ENCODE measurements at places on chromosomes 7 and 10.

- DNase-seq, result no peak
Observed at GRCh38 chr10:92122941-92123450, 167.9 kb downstream of the CPEB3 start.

DNA sequence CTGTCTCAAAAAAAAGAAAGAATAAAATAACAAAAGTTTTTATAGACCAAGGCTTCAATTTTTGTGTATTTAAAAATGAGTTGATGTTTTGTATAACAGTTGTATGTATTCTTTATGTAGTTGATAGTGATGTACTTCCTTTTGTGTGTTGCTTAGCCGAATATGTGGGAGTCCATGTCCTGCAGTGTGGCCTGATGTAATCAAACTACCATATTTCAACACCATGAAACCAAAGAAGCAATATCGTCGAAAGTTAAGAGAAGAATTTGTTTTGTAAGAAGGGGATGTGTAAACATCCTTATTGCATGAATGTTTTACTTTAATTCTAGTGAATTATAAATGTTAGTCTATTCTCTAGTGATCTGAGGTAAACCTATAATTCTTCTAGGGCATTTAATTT lies 56.6 kb downstream of the MPLKIP start:
- no peak for DNase-seq

DNA sequence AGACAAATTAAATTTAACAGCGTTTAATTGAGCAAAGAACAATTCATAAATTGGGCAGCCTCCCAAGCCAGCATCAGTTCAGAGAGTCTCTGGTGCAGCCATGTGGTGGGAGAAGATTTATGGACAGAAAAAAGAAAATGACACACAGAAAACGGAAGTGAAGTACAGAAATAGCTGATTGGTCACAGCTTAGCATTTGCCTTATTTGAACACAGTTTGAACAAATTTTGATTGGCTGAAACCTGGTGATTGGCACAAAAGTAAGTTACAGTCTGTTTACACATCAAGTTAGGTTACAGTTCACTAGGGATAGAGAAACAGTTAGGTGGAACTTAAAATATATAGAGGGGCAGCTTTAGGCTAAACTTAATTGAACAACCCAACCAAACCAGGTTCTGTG lies 720.1 kb downstream of the TYW1 start:
- DNase-seq, result no peak

- no peak for DNase-seq
Observed at GRCh38 chr7:30034501-30034900, 6.3 kb downstream of the PLEKHA8 start.

DNA sequence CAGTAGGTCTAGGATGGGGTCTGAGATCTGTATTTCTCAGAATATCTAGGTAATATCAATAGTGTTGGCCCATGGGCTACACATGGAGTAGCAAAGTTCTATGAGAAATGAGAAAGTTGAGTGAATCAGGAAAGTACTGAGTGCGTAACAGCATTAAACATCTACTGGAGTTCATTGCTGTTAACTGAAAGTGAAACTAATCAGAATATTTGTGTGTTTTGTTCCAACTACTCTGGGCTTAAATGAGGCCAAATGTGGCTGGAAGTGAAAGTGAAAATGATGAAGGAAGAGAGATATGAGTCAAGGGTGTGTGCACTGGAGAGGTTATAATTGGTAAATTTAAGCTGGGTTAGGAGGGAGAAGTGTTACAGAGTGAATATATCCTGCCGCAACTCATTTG lies 46.5 kb downstream of the TMEM106B start:
- no peak for DNase-seq

DNA sequence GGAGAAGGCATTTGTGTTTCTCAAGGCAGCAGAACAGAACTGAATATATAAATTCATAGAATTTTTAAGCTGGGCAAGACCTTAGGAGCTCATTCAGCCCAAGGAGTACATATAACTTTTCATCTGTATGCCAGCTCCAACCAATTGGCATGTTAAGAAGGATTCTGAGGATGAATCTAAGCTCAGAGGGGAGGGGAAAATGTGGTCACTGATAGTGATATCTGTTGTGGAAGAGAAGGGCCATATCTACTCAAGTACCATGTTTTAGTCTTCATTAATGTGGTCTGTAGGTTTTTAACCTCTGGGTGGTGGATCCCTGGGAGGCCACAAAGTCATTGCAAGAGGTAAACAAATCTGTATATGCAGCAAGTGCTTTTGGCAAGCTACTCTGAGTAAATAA lies 6.4 kb downstream of the CALD1 start:
- no peak for DNase-seq

- no peak for DNase-seq
Observed at GRCh38 chr10:131534836-131535235, 223.3 kb upstream of the TCERG1L start.

DNA sequence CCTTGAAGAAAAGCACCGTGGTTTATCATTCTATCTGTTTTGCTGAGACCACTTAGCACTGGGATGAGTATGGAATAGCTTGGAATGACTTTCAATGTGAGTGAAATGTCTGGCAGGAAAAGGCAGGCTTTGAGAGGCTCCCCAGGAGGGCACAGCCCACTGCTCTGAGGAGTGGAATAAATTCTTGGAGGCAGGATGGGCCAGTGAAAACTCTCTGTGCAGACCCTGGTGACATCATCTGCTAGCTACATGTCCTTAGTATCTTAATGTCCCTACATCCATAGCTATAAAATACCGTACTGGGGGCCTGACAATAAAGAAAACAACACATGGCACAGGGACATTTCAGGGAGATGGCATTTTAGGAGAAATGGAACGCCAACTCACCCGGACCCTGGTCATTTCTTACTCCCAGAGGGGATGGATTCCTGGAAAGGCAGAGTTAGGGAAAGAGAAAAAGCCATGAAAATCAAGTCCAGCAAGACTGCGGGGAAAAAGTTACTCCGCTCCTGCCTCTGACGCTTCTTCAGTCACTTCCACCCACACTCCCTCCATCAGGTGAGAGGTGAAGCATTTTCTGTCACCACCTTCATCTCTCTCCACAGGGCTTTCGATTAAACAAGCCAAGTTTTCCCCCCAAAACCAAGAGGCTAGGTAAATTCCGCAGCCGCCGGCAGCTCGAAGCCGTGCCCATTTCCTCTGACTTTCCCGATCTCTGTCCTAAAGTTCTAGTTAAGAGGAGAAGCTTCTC lies 991 bp downstream of the ZNF239 start:
- DNase-seq, result no peak

- DNase-seq, result no peak
Observed at GRCh38 chr7:64431838-64432237, 118.1 kb downstream of the ZNF736 start.

DNA sequence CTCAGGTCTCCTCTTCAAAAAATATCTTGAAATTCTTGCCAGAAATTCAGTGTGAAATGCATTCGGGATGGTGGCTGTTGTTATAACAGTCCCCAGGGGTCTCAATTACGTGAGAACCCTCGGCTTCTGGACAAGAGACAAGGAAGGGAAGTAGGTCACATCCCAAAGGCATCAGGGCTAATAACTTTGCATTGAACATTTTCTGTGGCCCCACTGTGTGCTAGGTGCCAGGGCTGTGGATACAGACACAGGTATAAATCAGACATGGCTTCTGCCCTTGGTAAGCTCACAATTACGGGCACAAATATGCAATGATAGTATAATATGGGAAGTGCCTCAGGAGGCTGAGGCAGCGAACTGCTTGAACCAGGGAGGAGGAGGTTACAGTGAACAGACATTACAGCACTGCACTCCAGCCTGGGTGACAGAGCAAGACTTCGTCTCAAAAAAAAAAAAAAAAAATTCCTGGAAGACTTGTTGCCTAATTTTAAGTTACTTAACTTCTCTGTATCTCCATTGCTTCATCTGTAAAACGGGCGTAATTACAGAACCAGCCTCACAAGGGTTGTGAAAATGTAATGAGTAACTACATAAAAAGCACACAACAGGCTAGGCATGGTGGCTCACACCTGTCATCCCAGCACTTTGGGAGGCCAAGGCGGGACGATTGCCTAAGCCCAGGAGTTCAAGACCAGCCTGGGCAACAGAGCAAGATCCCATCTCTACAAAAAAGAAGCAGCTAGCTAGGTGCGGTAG lies 2.5 kb upstream of the RHBDD2 start:
- DNase-seq, result no peak

DNA sequence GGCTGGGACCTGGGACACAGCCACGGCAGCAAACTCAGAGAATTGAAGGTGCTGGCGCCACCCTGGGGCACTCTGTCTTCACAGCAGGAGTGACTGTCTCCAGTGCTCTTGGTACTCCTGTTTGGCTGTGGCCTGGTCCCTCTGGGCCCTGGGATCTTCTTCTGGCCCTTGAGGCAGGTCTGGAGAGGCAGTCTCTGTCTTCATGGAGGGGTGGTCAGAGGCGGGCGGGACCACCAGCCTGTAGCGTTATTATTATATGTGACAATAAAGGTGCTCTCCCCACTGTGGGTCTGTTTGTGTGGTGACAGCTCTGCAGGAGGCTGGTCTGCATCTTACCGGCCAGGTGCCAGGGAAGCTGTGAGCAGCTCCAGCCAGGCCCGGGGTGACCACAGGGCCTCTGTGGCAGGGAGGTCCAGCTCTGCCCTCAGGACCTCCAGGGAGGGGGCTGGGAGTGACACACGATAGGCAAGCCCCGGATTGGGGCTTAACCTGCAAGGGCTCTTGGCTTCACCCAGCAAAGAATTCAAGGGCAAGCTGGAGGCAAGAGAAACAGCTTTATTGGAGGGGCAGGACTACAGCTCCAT lies 70.3 kb downstream of the MYL10 start:
- DNase-seq, result no peak

GRCh38 chr10:29757551-29758297 lies 123.0 kb upstream of the SVIL start:
- no peak for DNase-seq

DNA sequence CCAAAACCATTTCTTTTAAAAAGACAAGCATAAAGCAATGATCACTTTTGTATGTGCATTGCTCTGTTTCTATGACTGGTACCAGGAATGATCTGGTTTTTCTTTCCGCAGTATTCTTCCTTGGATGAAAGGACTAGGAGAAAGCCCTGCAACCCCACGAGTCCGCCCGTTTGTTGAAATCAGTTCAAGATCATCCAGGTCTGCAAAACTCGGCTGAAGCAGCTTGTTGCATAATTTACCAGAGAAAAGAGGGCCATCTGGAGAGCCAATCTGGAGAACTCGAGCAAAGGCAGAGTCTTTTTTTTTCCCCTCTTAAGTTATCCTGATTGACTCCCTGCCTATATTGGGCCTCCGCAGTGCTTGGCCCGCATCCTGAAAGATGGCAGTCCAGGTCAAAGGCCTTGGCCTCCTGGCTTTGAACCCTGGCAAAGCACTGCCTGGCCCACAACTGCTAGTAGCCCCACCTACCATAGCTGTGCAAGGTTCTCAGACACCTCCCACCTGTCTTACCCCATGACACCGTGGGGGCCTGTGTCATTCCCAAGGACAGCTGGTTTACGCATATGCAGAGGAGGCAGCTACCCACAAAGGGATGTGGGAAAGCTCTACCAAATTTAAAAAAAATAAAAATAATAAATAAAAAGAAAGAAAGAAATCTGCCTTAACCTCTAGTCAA lies 572.2 kb downstream of the INHBA start:
- DNase-seq, result no peak

- DNase-seq, result no peak
Observed at GRCh38 chr10:128047991-128048818, 78.0 kb downstream of the MKI67 start.

- no peak for DNase-seq
Observed at GRCh38 chr7:135185471-135186260, 15.2 kb upstream of the CYREN start.

DNA sequence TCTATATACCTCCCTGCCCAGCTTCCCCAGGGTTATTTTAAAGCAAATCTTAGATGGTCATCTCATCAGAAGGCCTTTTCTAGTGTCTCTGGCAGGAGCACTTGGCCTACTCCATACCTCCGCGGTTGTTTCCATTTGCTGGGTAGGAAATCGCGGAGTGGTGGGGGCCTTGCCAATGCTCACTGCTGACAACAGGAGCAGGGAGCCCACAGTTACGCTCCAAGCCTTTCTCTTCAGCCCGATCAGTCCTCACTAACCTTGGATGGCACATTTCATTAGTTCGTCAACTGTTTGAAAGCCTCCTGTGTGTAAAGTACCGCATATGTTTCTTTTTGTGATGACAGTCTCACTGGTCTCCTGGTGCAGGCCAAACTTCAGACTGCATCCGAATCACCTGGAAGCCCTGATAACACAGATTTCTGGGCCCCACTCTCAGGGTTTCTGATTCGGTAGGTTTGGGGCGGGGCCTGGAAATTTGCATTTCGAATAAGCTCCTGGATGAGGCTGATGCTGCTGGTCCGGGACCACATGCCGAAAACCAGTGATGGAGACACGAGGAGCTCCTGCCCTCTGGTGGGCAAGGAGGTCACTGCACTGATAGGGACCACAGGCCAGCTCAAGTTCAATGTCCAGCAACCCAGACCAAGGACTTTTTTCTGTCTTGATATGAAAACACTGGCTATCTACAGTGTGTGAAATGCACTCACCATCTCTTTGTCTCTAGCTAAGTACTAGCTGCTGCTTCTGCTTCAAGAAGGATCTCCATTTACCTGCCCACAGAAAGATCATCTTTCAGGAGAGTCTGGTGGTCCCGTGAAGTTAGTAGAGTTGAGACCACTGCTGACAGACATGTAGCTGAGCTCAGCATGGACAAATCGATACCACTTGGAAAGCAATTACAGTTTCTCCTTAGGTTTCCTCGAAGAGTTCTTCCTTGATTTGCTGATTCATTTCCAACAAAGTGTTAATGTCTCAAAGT lies 14.0 kb downstream of the LRGUK start:
- peak; percentile 45 for DNase-seq

DNA sequence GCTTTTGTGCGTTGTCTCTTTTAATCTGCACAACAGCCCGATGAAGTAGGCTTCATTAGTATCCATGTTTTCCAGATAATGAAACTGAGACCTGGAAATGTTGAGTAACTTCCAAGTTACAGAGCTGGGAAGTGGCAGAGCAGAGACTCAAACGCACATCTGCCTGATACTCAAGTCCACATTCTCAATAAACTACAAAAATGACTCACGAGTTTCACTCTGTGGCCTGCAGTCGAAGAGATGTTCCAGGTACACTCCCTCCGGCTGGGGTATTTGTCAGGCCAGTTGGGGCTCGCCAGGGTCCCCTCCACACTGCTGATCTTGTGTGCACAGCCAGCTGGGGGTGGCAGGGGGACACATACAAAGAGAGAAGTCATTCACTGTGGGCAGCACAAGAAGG lies 17.7 kb upstream of the OPALIN start:
- DNase-seq, result no peak

GRCh38 chr10:64738462-64738861 lies 1217.3 kb downstream of the REEP3 start:
- DNase-seq, result no peak

- no peak for DNase-seq
Observed at GRCh38 chr10:109837384-109837783, 85.9 kb downstream of the XPNPEP1 start.

- no peak for DNase-seq
Observed at GRCh38 chr7:100679129-100679926, 5.8 kb downstream of the GNB2 start.

- no peak for DNase-seq
Observed at GRCh38 chr7:155692317-155692716, 47.9 kb downstream of the RBM33 start.

Data from activated naive CD4-positive, alpha-beta T cell treated with anti-CD3 and anti-CD28 coated beads, Interleukin-2, amount 50 U/mL, for 16 hours (primary cell).